Esophagus muscularis mucosa (tissue), 4 donors: ENCODE measurements at places on chromosomes 11 and 22.

- DNase-seq, result peak; percentile 17
Measured at GRCh38 chr11:95516786-95517185, 272.8 kb downstream of the FAM76B start.

DNA sequence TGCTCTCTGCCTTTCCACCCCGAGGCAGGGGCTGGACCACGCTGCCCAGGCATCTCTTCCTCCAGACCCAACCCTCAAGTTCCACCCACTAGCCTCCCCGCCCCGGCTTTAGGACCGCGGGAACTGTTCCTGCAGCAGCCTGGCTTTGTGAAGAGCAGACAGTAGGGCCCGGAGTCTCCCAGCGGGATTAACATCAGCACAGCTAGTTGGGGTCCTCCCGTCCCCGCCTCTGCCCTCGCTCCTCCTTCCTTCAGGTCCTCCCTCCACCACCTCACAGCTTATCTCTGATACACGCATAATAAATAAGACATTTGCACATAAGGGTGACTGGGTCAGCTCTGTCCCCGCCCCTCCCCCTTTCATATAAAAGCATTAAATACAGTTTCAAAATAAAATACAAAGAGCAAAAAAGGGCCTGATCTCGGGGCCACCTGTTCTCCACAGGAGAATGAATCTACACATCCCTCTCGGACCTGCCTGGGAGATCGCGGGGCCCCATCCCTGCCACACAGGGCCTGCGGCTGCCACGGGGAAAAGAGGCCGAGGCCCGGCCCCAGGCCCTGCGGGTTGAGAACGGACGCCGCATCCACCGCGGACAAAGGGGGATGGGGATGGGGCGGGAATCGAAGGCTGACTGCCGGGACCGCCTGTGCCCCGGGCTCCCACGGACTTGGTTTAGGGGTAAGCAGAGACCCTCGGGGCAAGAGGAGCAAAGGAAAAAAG, 6.5 kb downstream of the ZFTA start:
- no peak for DNase-seq

DNA sequence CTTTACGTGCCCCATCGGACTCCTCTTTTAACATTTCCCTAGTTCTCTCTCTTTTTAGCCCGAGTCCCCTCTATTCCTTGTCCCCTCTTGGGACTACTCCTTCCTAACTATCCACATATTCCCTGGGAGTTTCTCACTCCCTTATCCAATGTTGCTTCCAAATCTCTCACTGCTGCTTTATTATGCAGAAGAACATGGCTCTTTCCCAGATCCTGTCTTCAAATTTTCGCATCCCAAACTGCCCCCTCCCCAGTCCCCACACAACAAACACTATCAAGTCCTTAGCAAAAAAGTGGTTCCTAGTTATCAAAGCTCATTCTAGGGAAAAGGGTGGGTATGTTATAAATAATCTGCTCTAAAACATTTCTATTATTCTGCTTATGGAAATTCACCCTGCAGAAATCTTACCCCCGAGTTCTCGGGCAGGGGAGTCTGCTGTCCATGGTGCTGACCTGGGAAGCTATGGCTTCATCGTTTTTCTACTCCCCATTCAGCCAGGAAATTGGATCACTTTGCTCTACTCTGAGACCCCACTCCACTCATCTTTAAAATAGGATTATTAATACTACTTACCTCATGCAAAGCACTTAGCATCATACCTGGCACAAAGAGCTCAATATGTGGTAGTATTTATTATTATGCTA, 393.5 kb downstream of the BUD13 start:
- DNase-seq, result no peak

- DNase-seq, result no peak
Measured at GRCh38 chr11:119034813-119035212, 4.1 kb upstream of the SLC37A4 start.

GRCh38 chr11:103077554-103077953, 14.4 kb downstream of the DCUN1D5 start:
- no peak for DNase-seq

DNA sequence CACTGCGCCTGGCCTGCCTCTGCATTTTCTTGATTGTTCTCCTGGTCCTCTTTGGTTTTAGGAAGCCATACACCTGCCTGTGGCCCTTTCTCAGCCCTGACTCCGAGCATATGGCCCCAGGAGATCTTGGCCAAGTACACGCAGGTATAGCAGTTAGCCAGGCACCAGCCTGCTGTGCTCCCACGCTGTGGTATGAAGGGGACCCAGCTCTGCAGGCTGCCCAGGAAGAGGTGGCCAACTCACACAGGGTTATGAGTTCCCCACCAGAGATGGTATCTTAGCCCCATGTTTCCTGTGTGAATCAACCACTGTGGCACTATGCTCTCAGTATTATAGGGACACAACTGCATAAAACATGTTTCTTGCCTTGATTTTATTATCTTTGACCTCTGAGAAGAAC, 31.1 kb downstream of the SGSM3 start:
- DNase-seq, result no peak

GRCh38 chr22:41368543-41369423, 13.0 kb upstream of the TEF start:
- DNase-seq, result no peak

DNA sequence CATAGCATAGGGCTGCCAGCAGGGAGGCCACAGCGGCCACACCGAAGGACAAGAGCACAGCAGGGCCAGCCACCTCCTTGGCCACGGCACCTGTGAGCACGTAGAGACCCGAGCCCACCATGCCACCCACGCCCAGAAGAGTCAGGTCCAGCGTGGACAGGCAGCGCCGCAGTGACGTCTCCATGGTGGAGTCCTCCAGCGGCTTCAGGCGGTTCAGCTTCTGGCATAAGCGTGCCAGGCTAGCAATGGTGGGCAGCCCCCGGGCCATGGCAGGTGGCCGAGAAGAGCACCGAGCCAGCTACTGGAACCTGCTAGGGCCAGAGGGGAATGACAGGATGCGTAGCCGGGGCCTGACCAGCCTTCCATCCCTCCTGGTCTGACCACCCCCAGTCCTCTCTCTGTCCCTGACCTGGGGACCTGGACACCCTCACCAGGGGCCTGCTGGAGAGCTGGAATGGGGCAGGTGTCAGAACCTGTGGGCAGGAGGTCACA, 770 bp downstream of the SLC7A4 start:
- DNase-seq, result no peak

DNA sequence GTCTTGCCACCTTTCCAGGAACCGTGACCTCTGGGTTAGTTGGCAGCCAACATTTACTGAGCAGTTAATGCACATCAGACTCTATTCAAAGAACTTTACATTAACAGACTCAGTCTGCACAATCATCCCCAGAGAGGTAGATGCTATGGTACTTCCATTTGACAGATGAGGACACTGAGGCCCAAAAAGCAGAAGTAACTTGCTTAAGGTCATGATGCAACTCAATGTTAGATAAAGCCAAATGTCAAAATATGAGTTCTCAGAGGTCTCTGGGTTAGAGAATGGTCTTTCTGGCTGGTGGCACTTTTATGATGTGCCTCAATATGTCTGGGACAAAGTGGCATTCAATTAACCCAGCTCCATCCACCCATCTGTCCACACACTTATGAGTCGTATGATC, 450.0 kb downstream of the MIAT start:
- no peak for DNase-seq

- no peak for DNase-seq
Measured at GRCh38 chr11:8036986-8037385, 44.0 kb upstream of the TUB start.

GRCh38 chr22:17172029-17172833, 13.2 kb upstream of the HDHD5 start:
- DNase-seq, result no peak

DNA sequence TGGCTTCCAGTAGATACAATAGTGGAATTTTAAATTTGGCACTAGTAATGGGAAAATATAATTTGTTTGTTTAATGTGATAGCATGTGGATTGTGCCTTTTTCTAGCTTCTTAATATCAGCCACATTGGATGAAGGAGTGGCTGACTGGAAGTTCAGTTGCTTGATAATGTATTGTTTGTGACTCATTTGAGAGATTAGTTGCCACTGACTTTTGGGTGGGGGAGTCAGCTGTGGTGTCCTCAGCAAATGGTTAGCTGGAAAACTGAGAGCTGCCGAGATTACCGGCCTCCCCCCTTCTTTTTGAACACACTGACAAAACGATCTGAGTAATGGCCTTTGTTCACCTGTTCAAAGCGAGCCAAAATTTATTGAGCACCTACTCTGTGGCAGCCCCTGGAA, 5.5 kb downstream of the JAM3 start:
- peak; percentile 39 for DNase-seq

- no peak for DNase-seq
Measured at GRCh38 chr11:370070-370941, 1.0 kb downstream of the B4GALNT4 start.

- no peak for DNase-seq
Measured at GRCh38 chr11:99814021-99814420, 793.3 kb downstream of the CNTN5 start.

GRCh38 chr11:86914865-86915519, 40.2 kb downstream of the FZD4 start:
- DNase-seq, result no peak

GRCh38 chr11:120147094-120147949, 9.4 kb upstream of the TRIM29 start:
- DNase-seq, result peak; percentile 90

- no peak for DNase-seq
Measured at GRCh38 chr11:11510939-11511338, 110.9 kb downstream of the GALNT18 start.

DNA sequence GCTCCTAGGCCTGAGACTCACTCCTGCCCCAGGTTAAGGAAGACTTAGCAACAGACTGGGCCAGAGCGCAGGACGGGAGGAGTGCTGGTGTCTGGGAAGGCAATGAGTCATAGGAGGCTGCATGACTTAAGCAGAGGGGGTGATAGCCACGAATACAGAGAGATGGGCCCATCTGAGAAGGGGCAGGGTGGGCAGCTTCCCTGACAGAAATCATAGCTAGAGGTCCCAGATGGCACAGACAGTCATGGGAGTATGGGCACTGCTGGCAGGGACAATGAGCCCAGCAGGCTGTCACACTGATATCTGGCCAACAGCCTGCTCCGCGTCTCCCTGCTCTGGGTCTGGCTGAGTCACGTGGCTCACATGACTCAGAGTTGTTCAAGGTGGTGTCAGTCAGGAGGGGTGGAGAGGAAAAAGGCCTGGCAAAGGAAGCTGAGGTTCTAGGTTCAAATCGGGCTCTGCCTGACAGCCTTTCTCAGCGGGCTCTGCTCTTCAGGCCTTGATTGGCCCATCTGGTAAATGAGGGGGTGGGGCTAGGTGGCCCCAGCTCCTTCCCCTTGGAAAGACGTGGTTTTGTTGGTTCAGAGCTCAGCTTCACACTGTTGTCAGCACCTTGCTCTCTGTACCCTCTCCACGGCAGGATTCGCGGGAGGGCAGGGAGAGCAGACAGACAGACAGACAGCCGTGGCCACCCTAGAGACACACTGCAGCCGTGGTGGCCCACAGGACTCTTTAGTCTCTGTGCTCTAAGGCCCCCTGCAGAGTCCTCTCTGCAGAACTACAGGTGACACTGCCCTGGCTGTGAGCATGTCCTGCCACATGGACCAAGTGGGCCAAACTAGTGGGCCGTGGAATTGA, 47.8 kb downstream of the DBX1 start:
- no peak for DNase-seq

GRCh38 chr11:64536396-64536941, 54.6 kb upstream of the SLC22A12 start:
- no peak for DNase-seq

- DNase-seq, result no peak
Measured at GRCh38 chr11:78339945-78340344, 77.7 kb downstream of the GAB2 start.

DNA sequence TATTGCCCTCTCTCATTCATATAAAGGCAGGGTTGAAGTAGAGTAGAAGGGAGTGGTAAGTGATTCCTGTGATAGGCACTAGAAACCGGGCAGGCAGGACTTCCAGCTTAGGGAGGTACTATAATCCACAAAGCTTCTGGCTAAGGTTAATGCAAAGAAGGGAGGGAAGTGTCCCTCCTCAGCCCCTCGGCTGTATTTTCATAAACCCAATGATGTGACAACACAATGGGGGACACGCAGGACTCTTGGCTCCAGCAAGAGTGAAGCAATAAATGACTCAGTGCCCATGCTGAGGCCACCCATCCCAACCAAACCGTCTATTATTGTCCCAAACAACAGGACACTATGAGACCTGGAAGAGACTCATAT, 90.7 kb downstream of the ETS1 start:
- DNase-seq, result no peak

DNA sequence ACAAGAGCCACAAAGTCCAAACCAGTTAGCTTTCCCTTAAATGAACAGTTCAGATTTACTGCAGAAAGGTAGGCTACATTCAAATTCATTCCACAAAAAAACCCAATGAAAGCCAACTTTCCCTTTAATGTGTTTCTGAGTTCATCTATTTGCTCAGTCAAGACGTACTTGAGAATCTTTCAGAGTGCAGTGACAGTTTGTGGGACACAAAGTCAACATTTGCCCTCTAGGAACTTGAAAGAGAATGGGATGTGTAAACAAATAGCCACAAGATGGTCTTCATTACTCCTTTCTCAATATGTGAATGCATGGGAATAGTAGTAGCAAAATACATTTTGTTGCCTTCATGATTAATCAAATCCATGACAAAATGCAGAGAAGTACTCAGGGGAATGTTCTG, 15.8 kb downstream of the RTCB start:
- no peak for DNase-seq

DNA sequence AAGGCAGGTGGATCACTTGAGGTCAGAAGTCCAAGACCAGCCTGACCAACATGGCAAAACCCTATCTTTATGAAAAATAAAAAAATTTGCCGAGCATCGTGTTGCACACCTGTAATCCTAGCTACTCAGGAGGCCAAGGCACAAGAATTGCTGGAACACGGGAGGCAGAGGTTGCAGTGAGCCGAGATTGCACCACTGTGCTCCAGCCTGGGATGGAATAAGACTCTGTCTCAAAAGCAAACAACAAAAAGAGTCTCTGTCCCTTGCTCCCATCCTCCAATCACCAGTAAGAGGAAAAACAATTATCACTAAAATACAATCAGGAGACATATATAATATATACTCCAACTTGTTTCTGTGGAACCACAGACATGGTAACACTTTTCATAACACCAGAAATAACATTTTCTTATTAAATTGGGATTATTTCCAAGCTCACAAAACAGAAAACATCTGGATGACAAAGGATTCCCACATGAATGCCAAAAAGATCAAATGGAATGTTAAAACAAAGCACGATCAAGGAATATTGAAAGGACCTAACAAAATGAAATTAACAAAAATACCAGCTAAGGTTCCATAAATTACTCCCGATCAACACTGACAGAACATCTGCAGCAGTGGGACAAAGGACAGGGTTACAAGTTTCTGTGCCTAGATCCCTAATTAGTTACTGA, 15.2 kb downstream of the FCHSD2 start:
- DNase-seq, result no peak

- no peak for DNase-seq
Measured at GRCh38 chr22:37848587-37849088, 581 bp upstream of the EIF3L start.
